ENCODE measurements at places on chromosomes 4 and X.

DNA sequence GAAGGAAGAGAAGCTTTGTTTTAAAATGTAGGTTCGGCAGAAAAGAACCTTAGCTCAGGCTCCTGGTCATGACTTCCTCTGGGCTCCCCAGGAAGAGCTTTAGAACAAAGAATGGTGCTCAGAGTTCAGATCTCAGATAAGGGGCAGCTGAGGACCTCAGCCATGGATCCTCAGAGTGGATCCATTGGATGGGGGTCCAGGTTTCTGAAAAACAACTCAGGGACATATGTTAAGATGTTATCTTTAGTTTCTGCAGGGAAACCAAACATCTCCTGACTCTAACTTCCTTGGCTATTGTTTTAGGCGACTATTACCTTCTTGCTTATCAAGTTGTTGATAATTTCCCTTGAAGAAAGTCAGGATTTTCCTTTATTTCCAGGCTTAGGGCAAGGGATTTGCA, 5.4 kb downstream of the EVC start:
- no peak for DNase-seq

GRCh38 chr4:4694296-4694772, 152.5 kb upstream of the STX18 start:
- DNase-seq = peak; percentile 51

DNA sequence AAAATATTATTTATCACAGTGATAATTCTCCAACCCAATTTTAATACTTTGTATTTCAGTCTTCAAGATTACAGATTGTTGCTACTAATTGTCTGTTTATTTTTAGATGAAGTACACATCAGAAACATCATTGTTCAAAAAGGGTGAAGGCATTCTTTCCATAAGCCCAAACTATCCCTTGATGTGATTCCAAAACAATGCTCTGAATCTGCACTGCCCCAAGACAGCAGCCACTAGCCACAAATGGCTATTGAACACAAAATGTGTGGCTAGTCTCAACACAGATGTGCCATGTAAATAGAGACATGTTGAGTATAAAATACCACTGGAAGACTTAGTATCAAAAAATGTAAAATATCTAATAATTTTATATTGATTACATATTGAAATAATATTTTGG, 150.7 kb upstream of the MAB21L2 start:
- no peak for DNase-seq

DNA sequence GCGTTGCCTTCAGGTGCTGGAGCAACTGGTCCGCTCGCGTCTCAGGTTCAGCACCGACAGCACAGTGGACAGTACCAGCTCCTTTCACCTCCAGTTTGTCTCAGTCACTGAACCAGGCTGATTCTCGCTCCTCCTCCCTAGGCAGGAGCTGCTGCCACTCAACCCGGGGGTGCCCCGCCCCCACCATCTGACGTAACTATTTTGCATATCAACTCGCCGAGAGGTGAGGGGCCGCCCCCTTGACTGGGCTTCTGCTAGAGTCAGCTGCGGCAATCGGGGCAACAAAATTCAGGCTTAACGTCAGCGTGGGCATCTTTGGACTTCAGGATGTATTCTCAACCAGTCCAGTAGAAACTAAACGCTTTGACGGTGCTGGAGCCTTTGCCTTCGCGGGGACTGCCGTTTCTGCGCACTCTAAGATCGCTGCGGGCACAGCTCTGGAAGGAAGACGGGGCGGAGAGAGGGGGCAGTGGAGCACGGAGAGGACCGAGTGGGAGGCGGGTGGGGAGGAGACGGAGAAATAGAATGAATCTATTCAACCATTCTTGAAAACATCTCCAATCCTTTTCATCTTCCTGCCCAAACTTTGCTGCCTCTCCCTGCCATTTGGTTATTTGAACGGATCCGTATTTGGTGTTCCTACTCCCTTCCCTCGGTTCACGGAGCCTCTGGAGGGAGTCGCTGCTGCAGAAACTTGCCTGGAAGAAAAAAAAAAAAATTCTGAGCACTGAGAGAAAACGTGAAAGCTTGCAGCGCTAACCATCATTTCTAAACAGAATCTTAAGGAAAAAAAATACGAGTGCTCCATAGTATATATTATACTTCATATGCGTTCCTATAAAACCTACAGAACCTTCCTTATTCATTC, at the start of gene FSTL5:
FSTL5 (minus strand) TSS at position 109 of the 868 bp plus-strand sequence. CDS start 52,604 bp downstream, outside the sequence.
- peak; percentile 78 for DNase-seq

DNA sequence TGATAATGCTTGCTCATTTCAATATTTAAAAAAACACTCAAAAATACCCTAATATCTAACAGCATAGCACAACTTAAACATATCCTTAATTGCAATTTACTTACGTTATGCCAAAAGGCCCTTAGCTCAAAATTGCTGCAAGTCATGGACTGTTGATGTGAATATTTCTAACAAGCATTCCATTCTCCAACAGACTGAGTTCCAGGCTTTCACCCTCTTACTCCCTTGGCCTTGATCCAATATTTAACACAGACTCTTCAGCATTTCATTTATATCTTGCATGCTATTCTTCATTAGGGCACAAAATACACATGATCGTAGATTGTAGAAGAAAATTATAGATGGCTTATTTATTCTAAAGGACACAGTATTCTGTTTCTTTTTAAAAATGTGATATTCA, 96.5 kb downstream of the RNF150 start:
- peak; percentile 38 for DNase-seq

DNA sequence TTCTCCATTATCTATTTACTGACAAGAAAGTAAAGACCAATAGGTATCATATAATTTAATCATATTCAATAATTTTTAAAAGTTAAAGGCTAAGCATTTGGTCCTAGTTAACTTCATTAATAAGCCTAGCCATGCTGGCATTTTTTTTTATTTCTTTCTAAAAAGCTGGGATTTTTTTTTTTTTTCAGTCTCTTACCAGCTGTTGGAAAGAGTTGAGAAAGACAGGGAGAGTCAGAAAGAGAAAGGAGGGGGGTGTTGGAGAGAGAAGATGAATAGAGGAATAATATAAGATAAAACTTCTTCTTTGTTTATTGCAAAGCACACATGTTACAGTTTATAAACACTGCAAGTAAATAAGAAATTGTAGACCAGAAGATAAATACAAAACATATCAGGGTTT, 5.9 kb upstream of the NR3C2 start:
- no peak for DNase-seq

DNA sequence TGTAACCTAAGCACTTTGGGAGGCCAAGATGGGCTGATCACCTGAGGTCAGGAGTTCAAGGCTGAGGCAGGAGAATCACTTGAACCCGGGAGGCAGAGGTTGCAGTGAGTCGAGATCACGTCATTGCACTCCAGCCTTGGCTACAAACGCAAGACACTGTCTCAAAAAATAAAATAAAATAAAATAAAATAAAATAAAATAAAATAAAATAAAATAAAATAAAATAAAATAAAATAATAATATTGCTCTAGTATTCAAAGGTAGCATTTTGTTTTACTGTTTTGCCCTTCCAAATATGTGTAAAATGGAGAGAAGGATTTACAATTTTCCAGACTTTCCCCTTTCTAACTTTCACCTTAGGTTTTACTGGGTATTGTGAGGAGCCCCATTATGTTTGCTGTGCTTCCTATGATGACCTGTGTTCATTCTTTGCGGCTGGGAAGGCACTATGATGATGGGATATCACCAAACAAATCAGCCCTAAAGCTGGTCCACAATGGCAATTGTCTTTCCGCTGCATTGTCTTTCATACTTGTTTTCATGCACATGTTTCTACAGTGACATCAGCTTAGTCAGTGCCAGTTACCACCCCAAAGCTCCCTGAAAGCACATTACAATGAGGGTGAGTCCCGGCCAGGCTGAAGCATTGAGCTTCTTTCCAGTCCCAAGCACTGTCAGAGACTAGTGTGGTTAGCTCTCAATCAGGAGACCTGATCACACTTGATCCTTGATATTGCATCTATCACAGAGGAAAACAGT, 50.8 kb downstream of the DTHD1 start:
- DNase-seq = no peak

- DNase-seq = peak; percentile 97
Measured at GRCh38 chr4:150224896-150225591, 146.8 kb downstream of the DCLK2 start.

DNA sequence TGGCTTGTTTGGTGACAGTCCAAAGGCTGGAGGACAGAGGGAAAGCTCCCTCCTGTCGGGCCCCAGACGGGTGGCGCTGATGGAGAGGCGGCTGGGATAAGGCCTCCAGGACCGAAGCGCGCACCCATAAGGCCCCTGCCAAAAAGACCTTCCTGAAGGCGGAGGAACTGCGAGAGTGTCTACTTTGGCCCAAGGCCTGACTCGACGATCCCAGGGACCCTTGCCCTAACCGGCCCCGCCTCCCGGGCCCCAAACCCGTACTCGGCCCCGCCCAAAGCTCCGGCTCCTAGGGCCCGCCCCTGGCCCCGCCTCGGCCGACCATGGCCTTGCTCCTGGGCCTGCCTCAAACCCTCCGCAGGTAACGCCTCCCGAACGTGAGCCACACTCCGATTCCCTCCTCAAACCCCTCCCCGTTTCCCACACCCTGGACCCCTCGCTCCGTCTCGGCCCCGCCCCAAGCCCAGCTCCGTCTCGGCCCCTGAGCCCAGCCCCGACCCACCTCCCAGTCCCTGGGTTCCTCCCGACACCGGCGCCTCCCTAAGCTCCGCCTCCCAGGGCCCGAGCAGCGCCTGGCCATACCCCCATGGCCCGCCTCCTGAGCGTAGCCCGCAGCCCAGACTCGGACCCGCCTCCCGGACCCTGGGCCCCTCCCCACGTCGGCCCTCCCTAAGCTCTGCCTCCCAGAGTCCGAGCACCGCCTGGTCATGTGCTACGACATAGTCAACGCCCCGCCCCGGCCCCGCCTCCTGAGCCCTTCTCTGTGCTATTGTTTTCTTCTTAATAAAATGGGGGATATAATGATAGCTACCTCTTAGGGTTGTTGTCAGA, 90.0 kb upstream of the DRD5 start:
- peak; percentile 84 for DNase-seq

DNA sequence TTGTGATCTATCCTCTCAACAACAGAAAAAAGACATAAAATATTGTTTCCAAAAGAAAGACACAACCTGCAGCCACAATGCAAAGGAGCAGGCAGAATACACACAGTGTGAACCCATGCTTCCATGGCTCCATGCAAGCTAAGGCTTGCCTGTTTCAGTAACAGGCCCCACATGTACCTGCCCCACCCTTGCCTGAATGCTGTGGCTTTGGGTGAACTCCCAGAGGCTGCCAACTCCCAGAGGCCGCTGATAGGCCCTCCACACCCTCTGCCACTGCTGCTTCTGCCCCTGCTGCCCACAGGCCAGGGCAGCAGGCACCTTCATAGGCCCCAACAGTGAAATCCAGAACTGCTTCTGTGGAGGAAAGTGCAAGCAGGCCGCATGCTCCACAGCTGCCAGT, 313.9 kb downstream of the CHIC1 start:
- DNase-seq = no peak

DNA sequence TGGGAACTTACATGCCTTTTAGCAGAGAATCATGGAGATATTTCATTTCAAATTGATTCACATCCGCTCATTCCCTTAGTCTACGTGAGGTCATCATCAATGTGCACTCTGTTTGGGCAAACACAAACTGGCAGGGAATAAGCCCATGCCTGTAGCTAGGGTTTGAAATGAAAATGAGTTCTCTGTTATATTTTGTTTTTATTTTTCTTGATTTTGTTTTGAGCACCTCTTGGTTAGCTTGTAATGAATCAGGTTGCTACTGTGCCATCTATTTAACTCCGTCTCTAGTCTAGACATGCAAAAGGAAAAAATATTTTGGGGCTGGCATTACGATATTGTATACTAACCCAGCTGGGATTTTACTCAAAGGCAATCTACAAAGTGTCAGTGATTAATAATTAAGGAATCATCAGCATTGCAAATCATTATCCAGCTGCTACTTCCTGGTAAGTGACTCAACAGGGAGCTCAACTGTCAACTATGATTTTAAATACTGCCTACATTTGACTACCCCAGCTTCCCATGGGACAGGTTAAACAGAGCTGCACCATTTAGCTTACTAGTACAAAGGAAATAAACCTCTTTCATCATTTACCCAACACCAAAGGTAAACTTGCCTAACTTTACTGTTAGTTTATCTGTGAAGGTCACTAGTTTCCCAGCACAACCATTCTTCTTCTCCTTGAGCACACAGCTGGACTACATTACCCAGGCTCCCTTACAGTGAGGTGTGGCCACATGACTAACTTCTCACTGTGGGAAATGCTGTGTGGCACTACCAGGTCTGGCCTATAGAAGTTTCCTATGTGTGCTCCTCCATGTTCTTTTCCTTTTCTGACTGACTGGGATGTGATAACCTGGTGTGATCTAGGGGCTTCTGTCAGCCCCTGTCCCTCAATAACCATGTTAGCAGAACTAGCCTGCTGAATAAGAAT, 21.2 kb upstream of the TRPC5OS start:
- peak; percentile 20 for DNase-seq

DNA sequence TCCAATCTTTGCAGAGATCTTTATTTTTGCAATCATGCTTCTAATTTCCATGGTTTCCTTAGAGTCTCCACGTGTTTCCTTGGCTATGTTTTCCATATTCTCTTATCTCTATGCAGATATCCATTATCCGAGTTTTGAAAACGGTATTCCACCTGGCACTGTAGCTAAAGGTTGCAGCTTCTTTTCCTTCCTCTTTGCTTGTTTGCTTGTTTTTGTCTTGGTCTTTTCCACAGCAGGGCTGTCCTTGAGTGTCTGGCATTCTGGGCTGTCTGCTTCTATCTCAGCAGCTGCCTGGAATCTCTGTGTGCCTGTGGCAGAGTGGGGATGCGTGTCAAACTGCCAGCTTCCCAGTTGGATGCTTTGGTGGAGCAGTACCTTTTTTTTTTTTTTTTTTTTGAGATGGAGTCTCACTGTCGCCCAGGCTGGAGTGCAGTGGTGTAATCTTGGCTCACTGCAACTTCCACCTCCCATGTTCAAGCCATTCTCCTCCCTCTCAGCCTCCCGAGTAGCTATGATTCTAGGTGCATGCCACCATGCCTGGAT, 46.9 kb downstream of the WFS1 start:
- no peak for DNase-seq

- DNase-seq = peak; percentile 76
Measured at GRCh38 chr4:159296061-159296460, 193.2 kb downstream of the RAPGEF2 start.

GRCh38 chrX:16771483-16772398, 14.5 kb upstream of the TXLNG start:
- DNase-seq = peak; percentile 85

DNA sequence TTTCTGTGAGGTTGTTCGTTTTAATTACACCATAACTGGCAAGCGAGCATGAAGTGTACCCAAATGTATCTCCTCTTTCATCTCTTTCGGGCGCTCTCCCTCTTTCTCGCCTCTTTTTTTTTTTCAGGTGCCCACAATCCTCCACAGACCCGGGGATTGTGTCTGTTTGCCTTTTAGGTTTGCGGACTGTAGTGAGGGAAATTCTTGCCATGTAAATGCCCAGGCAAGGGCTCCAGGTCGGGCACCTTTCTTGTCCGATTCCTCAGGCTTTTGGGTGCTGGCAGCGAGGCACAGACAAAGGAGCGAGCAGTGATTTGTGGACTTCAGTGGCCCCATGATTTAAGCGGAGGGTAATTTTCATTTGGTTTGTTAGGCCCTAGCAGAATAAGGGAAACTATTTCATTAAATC, 1.1 kb upstream of the PHOX2B start:
- DNase-seq = no peak

- DNase-seq = no peak
Measured at GRCh38 chr4:83024233-83024632, 10.8 kb upstream of the COPS4 start.

GRCh38 chr4:24808261-24808660, 12.9 kb downstream of the SOD3 start:
- no peak for DNase-seq

GRCh38 chrX:82127228-82128123, 925.6 kb downstream of the SH3BGRL start:
- no peak for DNase-seq

- no peak for DNase-seq
Measured at GRCh38 chr4:149964001-149964796, 114.0 kb upstream of the DCLK2 start.

Measured in fibroblast of skin of right biceps (primary cell).